ENCODE measurements at places on chromosomes 13 and 19.
A peak's percentile ranks its signal among the peaks of the same experiment; 100 is the strongest.

DNA sequence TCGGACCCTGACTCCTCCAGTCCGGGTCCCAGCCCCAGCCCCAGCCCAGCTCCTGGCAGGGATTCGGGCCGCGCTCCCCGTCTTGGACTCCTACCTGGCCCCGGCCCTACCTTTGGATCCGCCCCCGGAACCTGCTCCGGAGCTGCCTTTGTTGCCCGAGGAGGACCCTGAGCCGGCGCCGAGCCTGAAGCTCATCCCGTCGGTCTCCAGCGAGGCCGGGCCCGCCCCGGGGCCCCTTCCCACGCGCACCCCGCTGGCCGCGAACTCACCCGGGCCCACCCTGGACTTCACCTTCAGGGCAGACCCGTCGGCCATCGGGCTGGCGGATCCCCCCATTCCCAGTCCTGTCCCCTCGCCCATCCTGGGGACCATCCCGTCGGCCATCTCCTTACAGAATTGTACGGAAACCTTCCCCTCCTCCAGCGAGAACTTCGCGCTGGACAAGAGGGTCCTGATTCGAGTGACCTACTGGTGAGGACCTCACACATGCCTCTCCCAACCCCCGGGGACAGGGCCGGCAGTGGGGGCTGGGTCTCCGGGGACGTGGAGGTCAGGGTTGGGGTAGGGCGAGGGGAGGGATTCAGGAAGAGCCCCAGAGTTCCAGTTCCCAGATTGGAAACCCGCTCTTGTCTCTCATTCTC lies 732 bp downstream of the SELENOV start:
- DNase-seq = no peak

- no peak for DNase-seq
These were observed 210.4 kb upstream of the ZNF536 start for GRCh38 chr19:30161770-30162169.

GRCh38 chr13:106090001-106090400 lies 445.5 kb downstream of the EFNB2 start:
- no peak for DNase-seq

DNA sequence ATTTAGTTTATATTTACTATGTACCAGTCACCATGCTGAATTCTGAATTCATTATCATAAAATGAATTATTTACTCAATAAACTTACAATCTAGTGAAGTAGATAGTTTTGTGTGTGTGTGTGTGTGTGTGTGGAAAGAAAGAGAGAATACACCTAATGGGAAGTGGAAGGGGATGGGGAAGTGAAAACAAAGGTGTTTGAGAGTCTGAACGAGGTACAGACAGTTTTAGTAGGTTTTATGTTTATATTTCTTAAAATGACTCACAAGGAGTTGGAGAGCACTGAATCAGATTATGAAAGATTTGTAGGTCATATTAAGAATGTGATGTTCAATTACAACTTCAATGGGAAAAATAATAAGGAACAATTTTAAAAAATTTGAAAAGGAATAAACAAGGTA lies 1753.0 kb downstream of the SLITRK1 start:
- DNase-seq = no peak

- DNase-seq = no peak
These were observed 22.1 kb downstream of the VASP start for GRCh38 chr19:45529420-45529785.

DNA sequence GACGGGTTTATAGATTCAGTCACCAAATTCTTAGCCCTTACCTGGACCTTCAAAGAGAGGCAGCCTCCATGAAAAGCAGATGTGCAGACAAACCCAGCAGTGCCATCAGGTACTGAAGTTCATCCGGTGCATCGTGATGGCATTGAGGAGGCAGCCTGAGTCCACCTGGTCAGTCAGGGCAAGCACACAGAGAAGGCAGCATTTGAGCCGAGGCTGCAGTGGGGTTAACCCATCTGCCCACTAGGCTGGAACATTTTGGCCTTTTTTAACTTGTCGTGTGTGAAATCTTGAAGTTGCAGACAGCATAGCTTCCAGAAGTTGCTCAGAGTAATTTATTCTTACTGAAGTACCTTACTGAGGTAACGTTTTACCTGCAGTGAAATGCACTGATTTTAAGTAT lies 4.9 kb downstream of the LMO7 start:
- no peak for DNase-seq

GRCh38 chr13:71870100-71870499 lies 3.1 kb upstream of the DACH1 start:
- no peak for DNase-seq

GRCh38 chr13:32791545-32792172 lies 205.4 kb downstream of the PDS5B start:
- no peak for DNase-seq

- DNase-seq = no peak
These were observed 5.5 kb upstream of the AKAP11 start for GRCh38 chr13:42266473-42266872.

- DNase-seq = no peak
These were observed 1.2 kb downstream of the HAUS8 start for GRCh38 chr19:17073869-17074633.

DNA sequence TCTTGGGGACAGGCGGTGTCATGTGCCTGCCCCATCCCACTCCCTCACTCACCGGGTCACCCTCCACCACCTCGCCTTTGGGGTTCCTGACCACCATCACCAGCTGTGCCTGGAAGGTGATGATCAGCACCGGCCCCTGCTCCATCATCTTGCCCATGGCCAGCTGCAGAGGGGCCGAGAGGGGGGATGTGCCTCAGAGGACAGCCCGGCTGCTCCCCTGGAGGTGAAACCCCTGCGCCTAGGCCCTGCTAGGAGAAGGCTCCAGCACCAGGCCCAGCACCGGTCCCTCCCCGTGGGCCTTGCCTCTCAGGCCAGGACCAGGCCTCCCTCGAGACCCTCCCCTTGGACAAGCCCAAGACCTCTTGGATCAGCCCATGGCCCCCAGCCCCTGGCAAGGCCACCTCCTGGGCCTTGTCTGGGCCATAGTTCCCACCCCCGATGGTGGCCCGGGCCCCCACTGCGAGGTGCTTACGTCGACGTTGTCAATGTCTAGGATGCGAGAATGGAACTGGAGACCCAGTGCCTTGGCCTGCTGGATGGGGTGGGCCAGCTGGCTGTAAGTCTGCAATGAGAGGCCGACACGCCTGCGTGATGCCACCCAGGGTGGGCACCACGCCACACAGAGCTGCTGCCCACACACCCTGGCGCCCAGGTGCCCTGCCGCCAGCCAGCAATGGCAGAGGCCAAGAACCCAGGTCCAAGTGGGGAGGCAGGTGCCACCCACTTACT lies 1.8 kb upstream of the CTXN1 start:
- no peak for DNase-seq

GRCh38 chr13:24630121-24630520 lies 50.1 kb upstream of the ATP12A start:
- no peak for DNase-seq

GRCh38 chr13:105740739-105741138 lies 794.7 kb downstream of the EFNB2 start:
- DNase-seq = no peak

- peak; percentile 65 for DNase-seq
These were observed 9.8 kb downstream of the SIGLEC10 start for GRCh38 chr19:51407511-51408131.

- DNase-seq = no peak
These were observed 1695.7 kb upstream of the SPRY2 start for GRCh38 chr13:82036602-82037001.

GRCh38 chr13:80030491-80030890 lies 310.4 kb downstream of the SPRY2 start:
- no peak for DNase-seq

DNA sequence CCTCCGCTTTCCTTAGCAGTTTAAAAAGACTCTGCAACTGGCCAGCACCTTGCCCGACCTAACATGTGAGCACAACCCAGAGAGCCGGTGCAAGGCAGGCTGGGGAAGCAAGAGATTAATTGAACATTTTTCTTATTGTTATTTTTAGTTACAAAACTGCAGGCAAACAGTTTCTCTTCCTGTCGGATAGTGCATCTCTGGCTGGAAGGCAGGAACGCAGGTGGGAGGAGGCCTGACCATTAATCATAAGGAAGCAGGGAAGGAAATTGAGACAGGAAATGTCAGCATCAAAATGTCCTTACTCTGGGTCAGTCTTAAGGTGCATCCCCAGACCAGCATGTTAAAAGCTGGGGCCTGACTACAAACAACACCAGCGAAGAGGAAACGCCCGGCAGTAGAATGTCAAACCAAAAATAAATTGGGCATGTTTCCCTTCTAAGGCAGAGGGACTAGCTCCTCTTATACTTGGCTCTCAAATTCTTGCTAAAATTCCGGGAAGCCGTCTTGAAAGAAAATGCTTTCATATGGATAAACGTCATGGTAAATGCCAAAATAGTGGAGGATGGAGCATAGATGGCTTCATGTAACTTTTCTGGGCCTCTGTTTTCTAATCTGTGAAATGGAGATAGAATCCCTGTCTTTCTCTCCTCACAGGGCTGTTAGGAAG lies 226.8 kb downstream of the RAP2A start:
- no peak for DNase-seq

- no peak for DNase-seq
These were observed 164.4 kb downstream of the LMO7 start for GRCh38 chr13:75800545-75800944.

- DNase-seq = no peak
These were observed 4.7 kb upstream of the FLT1 start for GRCh38 chr13:28499609-28500008.

- DNase-seq = no peak
These were observed 754 bp downstream of the RNF6 start for GRCh38 chr13:26221399-26221720.

GRCh38 chr13:99726282-99726894 lies 225.1 kb downstream of the TM9SF2 start:
- no peak for DNase-seq

DNA sequence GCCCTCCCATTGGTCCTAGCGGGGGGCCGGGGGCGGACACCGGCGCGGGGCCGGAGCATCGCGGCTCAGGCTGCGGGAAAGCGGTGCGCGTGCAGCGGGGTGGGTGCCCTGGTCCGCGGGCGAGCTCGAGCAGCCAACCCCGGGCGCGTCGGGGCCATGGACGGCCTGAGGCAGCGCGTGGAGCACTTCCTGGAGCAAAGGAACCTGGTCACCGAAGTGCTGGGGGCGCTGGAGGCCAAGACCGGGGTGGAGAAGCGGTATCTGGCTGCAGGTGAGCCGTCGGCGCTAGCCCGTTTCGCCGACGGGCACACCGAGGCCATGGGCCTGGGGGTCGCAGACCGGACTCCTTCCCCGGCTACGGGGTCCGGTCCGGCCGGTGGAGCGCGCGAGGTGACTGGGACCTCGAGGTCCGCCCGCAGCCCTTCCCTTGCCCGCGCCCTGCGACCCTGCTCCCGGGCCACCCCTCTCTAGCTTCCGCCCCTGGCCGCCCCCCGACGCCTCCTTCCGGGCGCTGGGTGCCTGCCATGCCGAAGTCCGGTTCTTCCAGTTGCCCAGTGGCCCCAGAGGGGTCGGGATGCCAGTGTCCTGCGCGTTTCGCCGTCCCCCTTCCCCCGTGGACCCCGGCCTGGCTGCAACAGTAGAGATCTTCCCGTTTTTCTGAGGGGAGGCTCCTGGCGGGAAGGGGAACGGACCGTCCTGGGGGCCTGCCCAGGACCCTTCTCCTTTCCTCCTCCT lies at the start of gene REEP6:
Gene REEP6 (plus strand): TSS at position 68 of the 735 bp plus-strand sequence. CDS start 89 bp downstream, at position 157.
- no peak for DNase-seq

DNA sequence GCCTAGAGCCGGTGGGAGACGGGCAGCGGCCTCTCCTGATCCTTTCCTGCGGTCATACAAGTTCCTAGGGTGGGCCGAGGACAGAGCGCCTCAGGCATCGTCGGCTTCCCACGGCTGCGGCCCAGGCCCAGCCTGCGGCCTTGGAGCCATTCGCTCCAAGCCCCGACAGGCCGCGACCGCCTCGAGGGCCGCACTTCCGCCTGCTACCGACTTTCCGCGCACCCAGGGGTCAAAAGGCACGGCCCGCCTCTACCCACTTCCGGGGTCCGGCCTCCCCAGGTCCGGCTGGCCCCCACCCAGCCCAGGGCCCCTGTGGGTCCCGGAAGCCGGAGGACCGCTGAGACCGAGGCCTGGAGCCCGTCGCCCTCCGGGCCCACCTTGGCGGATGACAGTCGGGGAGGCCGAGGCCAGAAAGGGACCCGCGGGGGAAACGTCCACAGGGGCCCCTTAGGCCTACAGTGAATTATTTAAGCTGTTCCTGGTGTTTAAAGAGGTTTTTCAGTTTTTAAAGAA lies 16.2 kb downstream of the ZIC2 start:
- DNase-seq = no peak

DNA sequence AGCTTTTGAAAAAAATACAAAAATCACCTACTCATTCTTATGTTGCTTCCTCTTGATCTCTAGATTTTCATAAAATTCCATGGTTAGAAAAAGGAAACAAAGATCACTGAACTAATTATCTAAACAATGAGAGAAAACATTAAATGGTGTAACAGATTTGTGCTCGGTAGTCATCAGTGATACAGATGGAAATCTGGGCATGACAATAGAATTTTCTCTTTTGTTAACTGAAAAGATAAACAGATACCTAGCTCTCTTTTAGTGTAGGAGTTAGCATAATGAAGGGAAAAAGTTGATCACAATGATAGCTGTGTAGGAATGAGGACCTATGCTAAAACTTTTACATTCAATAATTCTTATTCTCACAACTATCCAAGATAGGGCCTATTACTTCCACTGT lies 103.7 kb downstream of the TBC1D4 start:
- DNase-seq = no peak

DNA sequence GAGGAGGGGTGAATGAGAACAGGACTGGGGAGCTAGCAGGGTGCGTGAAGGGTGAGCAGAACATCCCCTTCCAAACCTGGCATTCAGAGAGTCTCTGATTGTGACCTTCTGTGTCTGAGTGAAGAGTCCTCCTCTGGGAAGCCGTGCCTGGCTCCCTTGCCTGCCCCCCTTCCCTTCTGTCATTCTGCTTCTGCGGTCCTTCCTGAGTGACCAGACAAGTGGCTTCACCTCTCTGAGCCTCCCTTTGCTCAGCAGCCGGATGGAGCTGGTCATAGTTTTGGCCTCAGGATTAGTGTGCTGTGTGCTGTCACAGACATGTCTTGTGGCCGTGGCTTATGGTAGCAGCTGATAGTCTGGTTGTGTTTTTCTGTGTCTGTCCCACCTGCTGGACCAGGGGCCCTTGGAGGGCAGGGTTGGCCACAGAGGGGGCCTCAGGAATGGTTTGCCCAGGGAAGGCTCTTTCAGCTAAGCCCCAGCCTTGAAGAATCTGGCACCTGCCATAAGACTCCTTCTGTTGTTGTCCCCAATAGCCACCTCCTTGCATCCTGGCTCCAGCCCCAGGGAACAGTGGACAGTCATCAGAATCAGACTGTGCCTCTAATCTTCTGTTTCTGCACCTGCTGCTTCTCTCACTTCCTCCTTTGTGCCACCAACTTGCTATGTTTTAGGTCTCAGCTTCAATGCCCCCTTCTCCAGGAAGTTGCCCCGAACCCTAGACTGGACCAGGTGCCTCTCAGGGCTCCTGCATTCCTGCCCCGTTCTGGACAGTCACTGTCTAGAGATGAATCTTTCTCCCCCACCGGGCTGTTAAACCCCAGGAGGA lies 5.9 kb downstream of the CLPTM1 start:
- DNase-seq = no peak

DNA sequence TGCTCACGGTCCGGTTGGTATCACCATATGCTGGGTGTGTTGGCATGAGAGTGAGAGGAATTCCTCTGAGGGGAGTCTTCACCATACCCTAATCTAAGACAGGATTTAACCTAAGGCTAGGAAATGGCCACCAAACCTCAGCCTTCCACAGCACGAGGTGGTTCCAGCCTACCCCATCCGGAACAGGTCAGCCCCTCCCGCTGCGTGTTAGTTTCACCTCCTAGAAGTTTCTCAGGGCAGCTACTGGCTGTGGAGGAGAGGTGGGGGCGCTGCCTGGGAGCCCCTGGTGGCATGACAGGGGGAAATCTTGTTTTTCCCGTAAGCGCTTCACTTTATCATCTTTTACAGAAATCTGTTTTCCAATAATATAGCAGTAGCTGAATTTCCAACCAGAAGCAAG lies 55.1 kb downstream of the RGCC start:
- DNase-seq = no peak

Data from bone marrow (tissue), 2 donors.